ENCODE measurements at places on chromosomes 5 and 9.
A peak's percentile ranks its signal among the peaks of the same experiment; 100 is the strongest.

DNA sequence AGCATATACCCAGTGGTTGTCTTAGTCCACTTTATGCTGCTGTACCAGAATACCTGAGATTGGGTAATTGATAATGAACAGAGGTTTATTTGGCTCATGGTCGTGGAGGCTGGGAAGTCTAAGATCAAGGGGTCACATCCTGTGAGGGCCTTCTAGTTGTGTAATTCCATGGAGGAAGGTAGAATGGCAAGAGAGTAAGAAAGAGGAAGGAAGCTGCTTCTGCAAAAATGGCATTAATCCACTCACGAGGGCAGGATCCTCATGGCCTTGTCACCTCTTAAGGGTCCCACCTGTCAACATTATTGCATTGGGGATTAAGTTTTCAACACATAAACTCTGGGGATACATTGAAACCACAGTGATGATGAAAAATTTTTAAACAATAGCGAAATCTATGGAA is 17.0 kb downstream of the BTNL8 start:
- DNase-seq = no peak

DNA sequence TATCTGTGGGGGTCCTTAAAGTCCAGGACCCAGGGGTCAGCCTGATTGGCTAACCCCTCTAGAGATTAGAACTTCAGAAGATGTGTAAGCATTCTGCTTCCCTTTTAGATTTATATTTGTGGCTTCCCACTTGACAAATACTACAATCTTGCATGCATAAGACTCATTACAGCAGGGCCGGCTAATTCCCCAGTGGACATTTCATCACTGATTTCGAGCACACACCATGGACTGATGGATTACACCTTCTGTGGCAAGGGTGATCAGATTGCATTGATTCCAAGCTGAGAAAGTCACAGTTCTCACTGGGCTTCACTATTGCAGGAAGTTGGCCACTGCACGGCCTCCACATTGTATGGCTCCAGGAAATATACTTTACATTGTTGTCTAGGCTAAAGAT is 65.8 kb upstream of the DAPK1 start:
- no peak for DNase-seq

DNA sequence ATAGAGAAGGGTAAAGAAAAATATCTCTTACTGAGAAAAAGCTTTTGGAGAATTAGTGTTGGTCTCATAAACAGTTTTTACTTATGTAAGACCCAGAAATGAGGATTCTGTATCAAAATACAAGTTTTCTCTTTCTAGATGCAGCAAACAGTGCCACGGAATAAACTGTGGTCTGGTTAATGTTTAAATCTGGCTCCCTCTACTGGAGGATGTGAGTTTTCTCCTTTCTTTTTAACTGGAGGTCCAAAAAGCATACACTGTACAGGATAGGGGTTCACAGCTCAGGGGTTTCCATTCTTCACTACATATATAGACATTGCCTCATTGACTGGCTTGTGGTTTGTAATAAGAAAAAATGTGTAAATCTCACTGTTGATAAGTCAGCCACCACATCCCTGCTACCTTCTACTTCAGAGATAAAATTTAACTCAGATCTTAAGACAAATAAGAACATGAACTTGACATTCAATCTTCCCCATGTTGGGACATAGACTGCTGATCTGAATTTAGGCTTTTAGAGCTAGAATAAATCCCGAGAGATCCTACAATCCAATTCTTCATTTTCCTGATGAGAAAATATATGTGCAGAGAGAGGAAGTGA is 98.9 kb downstream of the CFAP95 start:
- DNase-seq = peak; percentile 47

DNA sequence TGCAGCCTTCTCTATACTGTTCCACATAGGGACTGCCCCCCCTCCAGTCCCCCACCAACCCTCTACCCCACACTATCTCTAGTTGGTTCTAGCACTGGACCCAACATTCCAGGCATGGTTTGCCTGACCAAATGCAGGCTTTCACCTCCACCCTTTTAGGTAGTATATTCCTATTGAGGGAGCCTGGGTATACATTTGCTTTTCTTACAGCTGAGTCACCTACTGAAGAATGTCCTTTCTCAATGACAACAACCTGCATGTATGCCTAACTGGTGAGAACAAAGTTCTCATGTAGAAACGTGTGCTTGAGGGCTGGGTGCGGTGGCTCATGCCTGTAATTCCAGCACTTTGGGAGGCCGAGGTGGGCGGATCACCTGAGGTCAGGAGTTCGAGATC is 8.2 kb downstream of the TNIP1 start:
- no peak for DNase-seq

Data from NCI-H2227 treated with DMSO at 0.1 percent for 48 hours (cell line).